Caki2 (cell line): ENCODE measurements at places on chromosomes 1 and 21. TPM values are rescaled to one million over a fixed set of nuclear protein-coding genes. Genes with fewer than 3 reads are reported as not detected.

FABP3 gene
- total RNA-seq = not detected in 2 replicates

CIART gene
- total RNA-seq = 10.3 and 15.3 TPM in 2 replicates

OR2T1 gene
- not detected in 2 replicates for total RNA-seq

TNFRSF18 gene
- not detected in 2 replicates for total RNA-seq

LDLRAD2 gene
- not detected in 2 replicates for total RNA-seq

GRCh38 chr1:84995484-84996334 is 1.2 kb downstream of the MCOLN2 start:
- DNase-seq = no peak

GRCh38 chr1:152001631-152002584 is 8.2 kb upstream of the S100A10 start:
- peak; percentile 73 for DNase-seq

- no peak for DNase-seq
Measured at GRCh38 chr1:209869291-209870149, 41.7 kb downstream of the UTP25 start.

DNA sequence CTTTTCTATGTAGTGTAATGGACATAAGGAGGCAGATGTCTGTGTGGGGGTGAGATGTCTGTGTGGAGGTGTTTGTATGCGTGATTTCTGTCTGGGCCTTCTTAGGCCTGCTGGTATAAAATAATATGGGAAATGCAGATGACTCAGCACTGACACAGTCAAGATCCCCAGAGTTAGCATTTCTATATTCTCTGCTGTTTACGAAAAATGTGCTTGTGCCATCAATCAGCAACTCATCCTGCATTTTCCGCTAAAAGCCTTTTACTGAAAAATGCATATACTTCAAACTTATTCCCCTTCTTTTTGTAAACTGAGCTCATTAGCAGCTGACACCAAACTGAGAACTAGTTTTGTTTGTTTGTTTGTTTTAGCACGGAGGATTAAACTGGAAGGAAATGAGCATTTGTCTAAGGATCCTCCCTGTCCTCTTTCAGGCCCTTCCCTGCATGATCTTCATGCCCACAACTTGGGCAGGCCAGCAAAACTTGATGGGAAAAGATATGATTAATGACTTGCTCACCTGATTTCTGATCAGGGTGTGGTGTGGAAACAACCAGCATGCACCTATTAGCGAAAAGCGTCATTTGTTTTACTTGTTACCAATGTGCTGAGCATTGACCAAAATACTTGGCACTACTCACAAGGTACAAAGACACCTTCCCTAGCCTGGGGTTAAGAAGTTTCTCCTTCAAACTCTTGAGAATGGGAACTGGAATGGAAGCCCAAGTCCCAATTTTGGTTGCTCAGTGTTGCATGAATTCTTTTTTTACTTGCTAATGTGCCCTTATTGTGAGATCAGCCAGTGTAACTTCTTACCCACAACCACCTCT is 77.4 kb downstream of the NDUFS5 start:
- DNase-seq = no peak

DNA sequence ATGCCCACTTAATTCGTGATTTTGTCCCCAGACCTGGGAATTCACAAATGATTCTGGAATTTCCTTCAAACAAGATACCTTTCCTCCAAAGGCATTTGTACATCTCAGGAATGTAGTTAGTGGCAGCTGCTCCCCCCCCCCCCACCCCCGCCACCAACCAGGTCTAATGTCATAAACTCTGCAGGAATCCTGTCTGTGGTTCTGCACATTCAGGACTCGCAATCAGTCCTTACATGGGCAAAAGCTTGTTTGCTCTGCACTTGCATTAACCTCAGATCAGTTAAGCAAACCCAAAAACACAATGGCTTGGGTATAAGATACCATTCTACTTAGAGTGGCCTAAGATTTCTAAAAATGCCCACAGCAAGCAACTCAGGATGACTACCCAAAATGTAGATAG is 143.8 kb downstream of the TGFB2 start:
- peak; percentile 65 for DNase-seq
